Mesenchymal stem cell (in vitro differentiated cells and primary cell): ENCODE measurements at places on chromosomes 11 and 22.

DNA sequence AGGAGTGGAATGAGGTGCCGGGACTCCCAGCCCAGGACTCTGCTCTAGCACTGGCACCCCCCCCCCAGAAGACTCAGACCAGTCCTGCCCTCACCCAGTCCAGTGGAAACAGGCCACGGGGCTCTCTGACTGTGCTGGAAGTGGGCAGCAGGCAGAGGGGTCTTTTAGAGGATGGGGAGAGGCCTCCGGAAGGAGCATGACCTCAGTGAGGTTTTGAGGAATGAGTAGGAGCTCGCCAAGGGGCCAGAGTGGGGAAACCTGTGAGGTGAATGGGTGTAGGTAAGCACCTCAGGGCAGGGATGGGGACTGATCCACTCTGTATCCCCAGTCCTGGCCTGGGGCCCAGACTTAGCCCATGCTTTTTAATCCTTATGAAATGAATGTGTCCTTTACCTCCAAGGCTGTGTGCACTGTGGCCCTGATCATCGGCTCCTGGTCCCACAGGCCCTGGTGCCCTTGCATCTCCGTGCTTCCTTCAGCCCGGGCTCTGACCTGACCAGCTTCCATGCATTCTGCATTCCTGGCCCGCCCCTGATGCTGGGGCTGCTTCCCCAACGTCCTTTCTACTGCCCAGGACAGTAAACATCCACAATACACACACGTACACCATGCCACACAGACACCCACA is 24.4 kb upstream of the RFPL3 start:
- no peak overlapping the region for H3K27ac ChIP-seq
- H3K4me3 ChIP-seq: no peak overlapping the region
- H3K4me1 ChIP-seq: peaks cover 2% of the 10 kb centered on the region
- DNase-seq: no peak
- no peaks in the 10 kb centered on the region for H3K36me3 ChIP-seq

DNA sequence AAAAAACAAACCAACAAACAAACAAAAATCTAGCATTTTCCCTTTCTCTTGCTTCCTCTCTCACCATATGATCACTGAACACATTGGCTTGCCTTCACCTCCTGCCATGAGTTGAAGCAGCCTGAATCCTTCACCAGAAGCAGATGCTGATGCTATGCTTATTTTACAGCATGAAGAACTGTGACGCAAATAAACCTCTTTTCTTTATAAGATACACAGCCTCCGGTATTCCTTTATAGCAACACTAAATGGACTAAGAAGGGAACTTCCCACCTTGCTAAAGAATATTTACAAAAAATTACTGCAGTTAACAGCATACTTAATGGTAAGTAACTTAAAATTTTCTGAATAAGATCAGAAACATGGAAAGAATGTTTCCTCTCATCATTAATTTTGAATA is 27.7 kb upstream of the TEAD1 start:
- DNase-seq: no peak
- peaks cover 2% of the 10 kb centered on the region for H3K4me1 ChIP-seq
- H3K36me3 ChIP-seq: no peaks in the 10 kb centered on the region

- peaks cover 10% of the 10 kb centered on the region for H3K4me1 ChIP-seq
- no peak for DNase-seq
- no peak overlapping the region for H3K27ac ChIP-seq
These were observed 39.8 kb upstream of the ATXN10 start for GRCh38 chr22:45631841-45632238.

DNA sequence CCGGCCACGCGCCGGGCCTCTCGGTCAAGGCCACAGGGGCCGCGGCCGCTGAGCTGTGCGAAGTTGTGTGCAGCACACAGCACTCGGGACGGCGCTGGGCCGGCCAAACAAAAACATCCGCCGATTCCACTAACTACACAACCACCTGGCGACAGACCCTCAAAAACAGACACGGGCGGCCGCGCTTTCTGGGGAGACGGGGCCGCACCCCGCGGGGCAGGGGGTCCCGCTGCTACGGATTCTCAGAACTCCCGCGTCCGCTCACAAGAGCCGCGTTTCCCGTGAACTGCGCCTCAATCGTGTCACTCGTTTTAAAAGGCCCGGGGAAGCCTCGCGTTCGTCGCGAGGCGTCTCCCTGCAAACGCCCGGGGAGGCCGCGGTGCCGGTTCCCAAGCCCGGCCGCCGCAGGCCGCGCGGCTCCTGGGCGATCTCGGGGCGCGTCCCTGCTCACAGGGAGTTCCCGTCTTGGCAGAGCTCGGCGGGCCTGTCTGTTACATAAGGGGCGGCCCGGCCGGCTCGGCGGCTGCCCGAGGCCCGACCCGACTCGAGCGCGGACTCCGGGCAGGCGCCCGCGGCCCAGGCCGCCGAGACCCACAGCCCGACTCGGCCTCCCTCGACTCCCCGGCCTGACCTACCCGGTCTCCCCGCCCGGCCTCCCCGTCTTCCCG is 936 bp downstream of the BRD1 start:
- DNase-seq: peak; percentile 47
- H3K4me1 ChIP-seq: peaks cover 43% of the 10 kb centered on the region
- peak overlapping the region; percentile 93 for H3K4me3 ChIP-seq
- H3K27me3 ChIP-seq: no peaks in the 10 kb centered on the region
